ENCODE measurements at places on chromosomes 7 and 10. TPM values are rescaled to one million over a fixed set of nuclear protein-coding genes. Genes with fewer than 3 reads are reported as not detected.

- DNase-seq: no peak
These were observed 122.1 kb downstream of the HIP1 start for GRCh38 chr7:75616421-75617167.

- no peak for DNase-seq
These were observed 355.3 kb upstream of the AUTS2 start for GRCh38 chr7:69243016-69243415.

XRCC2 gene
- total RNA-seq: 2.4 TPM

- no peak for DNase-seq
These were observed 162.3 kb downstream of the SKIDA1 start for GRCh38 chr10:21363092-21363730.

- no peak for DNase-seq
These were observed 99.4 kb downstream of the MTPN start for GRCh38 chr7:135877805-135878204.

PNLIPRP1 gene
- total RNA-seq: not detected

DNA sequence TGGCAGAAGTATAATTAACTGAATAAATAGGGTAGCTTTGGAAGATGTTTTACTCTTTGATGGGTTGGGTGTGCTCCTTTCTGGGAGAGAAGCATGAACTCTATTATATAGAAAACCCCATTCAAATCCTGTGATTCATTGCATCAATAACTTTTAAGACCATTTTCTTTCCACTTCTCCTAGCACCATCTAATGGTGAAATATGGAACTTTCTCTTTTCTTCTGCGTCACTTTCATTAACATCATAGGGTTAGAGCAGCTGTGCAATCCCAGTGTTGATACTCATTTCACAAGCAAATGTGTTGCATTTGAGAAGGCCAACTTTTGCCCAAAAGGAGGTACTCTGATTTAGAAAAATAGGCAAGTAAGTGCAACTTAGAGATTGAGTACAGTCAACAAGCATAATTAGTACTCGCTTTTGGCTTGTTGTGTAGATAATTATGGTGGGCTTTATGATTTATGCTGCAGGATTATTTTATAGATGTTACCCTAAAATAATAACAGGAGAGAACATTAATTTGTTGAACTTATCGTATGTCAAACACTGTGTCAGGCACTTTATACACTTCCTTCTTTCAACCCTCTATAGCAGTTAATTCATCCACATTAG lies 92.9 kb downstream of the CPED1 start:
- no peak for DNase-seq

DNA sequence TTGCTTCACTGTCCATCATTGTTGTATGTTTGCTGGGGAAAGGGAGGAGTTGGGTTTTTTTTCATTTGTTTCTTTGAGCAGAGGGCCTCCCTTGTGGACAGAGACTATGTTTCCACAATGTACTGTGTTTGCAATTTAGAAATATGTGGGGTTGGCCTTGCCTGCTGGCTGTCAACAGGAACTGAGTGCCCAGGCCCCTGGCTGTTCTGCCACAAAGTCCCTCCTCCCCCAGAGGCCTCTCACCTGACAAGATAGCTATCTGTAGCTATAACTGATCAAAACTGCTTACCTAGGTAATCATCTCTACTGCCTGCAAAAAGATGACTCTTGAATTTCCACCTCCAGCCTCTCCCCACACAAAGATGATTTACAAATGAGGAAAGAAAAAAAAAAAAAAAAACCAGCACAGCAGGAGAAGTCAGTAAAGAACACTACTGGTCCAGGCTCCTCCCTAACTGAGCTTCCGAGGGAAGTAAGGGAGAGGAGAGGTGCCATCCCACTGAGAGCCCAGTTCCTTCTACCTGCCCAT lies 121.8 kb downstream of the SGMS1 start:
- DNase-seq: no peak

DNA sequence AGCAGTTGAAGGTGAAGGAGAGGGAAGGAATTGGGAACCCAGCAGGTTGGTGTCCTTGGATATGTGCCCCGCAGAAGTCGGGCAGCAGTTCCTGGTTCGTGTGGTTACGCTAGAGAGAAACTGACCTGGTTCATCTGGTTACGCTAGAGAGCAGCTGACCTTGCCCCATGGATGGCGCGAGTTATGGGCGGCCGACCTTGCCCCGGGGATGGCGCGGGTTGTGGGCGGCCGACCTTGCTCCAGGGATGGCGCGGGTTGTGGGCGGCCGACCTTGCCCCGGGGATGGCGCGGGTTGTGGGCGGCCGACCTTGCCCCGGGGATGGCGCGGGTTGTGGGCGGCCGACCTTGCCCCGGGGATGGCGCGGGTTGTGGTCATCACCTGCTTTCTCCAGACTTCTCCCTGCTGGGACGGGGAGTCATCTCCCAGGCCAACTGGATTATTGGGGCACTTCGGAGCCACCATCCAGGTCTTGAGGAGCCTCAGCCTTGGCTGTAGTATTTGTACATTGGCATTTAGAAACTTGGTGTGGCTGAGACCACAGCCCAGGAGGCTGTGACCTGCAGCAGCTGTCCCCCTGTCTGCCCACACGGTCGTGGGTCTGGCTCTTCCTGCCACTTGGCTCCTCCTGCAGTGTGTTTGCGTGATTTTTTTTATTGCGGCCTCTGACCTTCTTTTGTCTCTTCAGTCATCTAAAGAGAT lies 6.1 kb downstream of the GET4 start:
- DNase-seq: peak; percentile 68

- DNase-seq: no peak
These were observed 3.6 kb upstream of the RUNDC3B start for GRCh38 chr7:87624628-87625027.

DNA sequence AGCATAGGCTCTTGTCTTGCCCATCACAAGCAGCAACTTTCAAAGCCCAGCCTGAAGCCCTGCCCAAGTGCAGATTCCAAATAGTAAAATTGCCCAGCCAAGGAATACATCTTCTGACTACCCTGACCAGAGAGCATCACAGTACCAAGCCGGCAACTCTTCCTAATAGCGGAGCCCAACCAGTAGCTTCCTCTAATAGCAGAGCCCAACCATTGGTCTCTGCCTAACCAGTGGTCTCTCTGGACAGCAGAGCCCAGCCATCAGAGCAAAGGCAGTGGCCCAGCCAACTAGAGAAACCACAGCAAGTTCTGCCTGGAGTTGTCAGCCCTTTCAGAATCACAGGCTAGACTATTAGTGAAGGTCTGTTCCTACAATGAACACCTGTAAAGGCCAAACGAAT lies 285.6 kb downstream of the HGF start:
- DNase-seq: no peak

DNA sequence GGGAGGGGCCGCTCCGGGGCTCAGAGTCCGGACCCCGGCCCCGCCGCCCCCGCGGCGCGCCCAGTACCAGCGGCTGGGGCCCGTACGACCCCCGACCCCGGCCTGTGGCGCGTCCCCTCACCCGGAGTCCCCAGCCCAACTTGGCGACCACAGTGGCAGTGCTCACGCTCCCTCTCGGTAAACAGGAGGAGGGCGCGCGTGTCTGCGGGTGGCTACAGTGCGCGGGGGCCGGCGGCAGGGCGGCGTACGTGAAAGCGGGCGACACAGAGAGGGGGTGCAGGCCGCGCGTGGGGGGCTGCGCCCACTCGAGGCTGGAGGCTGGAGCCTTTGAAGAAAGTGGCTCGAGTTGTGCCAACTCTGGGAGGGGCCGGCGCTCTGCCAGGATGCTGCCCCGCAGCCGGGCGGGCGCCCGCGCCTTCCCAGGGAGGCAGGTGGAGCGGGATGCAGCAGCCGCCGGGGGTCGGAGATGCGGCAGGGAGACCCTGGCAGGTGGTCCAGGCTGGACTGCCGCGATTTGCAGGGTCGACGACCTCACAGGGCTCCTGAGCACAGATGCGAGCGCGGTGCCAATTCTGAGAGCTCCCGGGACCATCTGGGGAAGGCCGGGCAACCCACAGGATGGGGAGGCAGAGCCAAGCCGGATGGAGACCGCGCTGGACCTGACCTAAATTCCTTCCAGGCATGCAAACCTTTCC lies 655 bp downstream of the PTPRE start:
- DNase-seq: peak; percentile 86

NKX2-3 gene
- 28.3 TPM for total RNA-seq

PAPOLB gene
- total RNA-seq: not detected

GNGT1 gene
- not detected for total RNA-seq

LZTS2 gene
- total RNA-seq: 61.6 TPM

- no peak for DNase-seq
These were observed 11.8 kb upstream of the PDCD4 start for GRCh38 chr10:110859973-110860376.

SCART1 gene
- total RNA-seq: 5.8 TPM

GRCh38 chr10:101974091-101974971 lies 81.6 kb downstream of the ARMH3 start:
- DNase-seq: no peak

DNA sequence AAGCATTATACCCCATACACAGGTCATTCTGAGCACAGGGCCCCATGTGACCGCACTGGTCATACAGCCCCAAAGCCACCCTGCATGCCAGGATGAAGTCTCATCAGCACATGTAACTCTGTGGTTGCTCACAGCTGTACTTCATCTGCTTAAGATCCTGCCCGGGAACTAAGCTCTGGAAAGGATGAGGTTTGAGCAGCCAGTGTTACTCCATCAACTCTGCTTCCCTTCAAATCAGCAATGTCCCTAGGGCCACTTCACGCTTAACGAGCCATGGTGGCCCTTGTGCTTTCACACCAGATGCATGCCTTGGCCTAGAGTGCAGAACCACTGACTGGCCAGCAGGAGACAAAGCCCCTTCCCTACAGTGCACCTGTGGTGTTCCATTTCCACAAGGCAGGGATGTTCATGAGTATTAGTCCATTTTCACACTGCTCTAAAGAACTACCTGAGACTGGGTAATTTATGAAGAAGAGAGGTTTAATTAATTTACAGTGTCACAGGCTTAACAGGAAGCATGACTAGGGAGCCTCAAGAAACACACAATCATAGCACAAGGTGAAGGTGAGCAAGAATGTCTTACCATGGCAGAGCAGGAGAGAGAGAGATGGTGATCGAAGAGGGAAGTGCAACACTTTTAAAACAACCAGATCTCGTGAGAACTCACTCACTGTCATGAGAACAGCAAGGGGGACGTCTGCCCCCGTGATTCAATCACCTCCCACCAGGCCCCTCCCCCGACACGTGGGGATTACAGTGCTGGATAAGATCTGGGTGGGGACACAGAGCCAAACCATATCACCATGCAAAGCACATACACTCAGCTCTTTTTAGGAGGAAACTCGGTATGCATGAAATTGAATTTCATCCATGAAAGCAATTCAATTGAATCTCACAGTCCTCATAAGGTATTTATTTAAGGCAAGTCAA lies 149.0 kb upstream of the CDCA7L start:
- DNase-seq: no peak

CYP26C1 gene
- total RNA-seq: 0.32 TPM

SPDYE8 gene
- total RNA-seq: not detected

DNA sequence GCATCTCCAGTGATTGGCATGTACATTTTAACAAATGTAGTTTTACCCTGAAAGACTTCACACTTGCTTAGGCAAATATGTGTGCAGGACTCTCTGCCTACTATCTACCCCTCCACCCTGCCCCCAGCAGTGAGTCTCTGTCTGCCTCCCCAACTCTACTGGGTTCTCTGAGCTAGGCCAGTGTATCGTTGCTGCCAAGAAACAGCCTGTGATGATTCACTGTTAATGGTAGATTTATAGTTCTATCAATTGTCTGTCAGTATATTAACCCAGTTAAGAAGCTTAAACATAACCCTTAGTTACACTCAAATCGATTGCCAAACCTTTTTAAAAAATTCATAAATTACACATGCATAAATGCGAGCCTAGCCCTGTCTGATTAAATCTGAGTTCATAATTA lies 137.0 kb downstream of the SND1 start:
- DNase-seq: no peak

HMX2 gene
- not detected for total RNA-seq

ATOH7 gene
- not detected for total RNA-seq

SEMA3A gene
- 12.6 TPM for total RNA-seq

MCM10 gene
- total RNA-seq: 0.98 TPM

DNA sequence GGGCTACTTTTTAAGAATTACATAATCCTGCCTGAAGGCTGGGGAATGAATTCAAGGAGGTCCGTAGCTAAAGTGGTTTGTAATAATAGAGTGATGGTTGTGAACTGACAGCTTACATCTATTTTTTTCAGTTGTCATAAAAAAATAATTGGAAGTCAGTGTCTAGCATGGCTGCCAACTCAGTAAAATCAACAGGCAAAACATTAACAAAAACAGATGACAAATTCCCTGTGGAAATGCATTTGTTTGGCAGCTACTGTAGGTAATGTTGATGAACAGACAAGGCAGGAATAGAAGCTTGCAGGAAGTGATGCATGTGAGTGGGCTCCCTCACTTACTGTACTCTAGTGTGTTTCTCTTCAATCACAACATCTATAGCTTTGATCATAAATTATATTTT lies 766.0 kb upstream of the POT1 start:
- DNase-seq: no peak

Data from spleen (tissue), 13 donors.